Fibroblast of skin of abdomen (primary cell): ENCODE measurements at places on chromosomes 6 and 20.

GRCh38 chr6:90787446-90787845 is 200.6 kb upstream of the MAP3K7 start:
- no peak for DNase-seq

DNA sequence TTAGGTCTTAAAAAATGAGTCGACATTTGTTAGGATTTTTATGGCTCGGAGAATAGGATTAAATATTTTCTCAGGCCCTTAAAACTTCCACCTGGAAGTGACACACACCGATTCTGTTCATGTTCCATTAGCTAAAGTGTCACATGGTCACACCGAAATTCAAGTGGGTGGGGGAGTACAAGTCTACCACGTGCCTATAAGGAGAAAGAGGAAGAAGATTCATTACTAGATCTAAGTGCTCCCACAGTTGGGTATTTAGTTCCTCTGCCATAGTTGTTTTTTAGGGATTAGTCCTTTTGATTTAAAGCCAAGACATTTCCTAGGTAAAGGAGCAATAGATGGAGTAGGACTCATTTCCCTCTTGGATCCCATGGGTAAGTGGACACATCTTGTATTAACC is 4.9 kb upstream of the TOX2 start:
- DNase-seq = no peak

- DNase-seq = no peak
Observed at GRCh38 chr6:109770047-109770446, 79.0 kb downstream of the FIG4 start.

GRCh38 chr20:20664795-20665589 is 47.5 kb downstream of the RALGAPA2 start:
- DNase-seq = no peak

DNA sequence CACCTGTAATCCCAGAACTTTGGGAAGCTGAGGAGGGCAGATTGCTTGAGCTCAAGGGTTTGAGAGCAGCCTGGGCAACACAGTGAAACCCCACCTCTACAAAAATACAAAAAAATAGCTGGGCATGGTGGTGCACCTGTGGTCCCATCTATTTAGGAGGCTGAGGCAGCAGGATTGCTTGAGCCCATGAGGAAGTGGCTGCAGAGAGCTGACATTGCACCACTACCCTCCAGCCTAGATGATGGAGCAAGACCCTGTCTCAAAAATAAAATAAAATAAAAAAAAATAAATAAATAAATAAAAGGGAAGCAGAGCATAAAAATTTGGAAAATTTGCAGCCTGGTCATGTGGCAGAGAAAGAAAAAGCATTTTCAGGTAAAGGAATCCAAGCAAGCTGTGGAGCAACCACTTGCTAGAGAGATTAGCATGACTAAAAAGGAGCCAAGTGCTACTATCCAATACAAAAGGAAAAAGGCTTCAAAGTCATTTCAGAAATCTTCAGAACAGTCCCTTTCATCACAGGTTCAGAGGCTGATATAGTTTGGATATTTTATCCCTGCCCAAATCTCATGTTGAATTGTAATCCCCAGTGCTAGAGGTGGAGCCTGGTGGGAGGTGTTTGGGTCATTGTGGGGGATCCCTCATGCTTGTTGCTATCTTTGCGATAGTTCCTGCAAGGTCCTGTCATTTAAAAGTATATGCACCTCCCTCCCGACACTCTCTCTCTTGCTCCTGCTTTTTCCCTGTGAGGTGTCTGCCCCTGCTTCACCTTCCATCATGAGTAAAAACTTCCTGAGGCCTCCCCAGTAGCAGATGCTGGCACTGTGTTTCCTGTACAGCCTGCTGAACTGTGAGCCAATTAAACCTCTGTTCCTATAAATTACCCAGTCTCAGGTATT is 11.2 kb upstream of the TTK start:
- no peak for DNase-seq

DNA sequence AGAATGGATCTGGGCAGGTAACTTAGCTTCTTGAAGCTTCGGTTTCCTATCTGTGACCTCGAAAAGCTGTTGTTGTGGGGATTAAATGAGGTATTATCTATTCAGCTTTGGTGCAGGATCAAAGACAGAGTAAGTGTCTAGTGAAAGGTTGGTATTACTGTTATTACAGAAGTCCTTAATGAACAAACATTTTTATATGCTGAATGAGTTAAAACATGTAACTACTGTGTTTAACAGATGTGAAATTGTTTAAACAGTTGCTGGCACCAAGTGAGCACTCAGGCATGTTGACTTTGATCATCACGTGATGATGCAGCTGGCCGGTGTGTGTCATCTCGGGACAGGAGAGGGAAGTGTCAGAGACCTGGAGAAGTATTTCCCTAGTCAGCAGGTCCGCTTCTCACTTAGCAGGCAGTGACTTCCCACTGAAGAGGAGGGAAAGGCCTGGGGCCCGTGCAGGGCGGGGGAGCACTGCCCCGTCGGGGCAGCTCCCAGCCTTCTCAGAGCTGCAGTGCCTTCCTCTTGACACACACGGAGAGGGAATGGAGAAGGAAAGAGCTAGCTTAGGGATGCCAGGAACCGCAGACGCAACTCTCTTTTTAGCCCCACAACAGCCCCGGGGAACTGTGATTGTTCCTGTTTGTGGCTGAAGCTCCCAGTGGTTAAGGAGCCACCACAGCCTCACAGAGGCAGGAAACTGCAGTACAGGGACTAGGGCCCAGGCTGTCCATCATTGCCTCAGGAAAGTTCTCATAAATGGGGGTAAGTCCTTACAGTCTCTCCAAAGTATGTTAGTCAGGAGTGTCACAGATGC is 18.0 kb downstream of the TUBB2A start:
- peak; percentile 73 for DNase-seq

DNA sequence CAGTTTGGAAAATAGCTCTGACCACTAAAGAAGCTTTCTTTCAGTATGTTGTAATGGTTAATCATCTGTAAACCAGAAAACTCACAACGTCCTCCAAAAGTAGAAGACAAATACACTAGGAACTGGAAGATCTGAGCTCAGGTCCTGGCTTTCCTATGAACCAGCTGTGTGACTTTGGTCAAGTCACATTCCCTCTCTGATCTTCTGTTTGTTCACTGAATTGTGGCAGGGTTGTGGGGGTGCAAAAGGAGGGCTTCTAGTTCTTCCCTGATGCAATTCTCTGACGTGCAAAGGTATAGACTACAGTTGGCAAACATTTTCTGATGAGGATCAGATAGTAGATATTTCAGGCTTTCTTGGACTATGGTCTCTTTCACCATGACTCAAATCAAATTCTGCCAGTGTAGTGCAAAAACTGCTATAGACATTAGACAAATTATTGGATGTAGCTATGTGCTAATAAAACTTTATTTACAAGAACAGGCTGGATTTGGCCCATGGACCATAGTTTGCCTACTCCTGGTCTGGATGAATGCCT is 44.9 kb downstream of the ATXN1 start:
- no peak for DNase-seq

DNA sequence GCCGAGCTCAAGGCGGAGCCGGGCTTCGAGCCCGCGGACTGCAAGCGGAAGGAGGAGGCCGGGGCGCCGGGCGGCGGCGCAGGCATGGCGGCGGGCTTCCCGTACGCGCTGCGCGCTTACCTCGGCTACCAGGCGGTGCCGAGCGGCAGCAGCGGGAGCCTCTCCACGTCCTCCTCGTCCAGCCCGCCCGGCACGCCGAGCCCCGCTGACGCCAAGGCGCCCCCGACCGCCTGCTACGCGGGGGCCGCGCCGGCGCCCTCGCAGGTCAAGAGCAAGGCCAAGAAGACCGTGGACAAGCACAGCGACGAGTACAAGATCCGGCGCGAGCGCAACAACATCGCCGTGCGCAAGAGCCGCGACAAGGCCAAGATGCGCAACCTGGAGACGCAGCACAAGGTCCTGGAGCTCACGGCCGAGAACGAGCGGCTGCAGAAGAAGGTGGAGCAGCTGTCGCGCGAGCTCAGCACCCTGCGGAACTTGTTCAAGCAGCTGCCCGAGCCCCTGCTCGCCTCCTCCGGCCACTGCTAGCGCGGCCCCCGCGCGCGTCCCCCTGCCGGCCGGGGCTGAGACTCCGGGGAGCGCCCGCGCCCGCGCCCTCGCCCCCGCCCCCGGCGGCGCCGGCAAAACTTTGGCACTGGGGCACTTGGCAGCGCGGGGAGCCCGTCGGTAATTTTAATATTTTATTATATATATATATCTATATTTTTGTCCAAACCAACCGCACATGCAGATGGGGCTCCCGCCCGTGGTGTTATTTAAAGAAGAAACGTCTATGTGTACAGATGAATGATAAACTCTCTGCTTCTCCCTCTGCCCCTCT is 1.1 kb downstream of the CEBPB start:
- peak; percentile 48 for DNase-seq
